HCEC 1CT (cell line): ENCODE measurements at places on chromosomes 1 and 21.
A peak's percentile ranks its signal among the peaks of the same experiment; 100 is the strongest.

DNA sequence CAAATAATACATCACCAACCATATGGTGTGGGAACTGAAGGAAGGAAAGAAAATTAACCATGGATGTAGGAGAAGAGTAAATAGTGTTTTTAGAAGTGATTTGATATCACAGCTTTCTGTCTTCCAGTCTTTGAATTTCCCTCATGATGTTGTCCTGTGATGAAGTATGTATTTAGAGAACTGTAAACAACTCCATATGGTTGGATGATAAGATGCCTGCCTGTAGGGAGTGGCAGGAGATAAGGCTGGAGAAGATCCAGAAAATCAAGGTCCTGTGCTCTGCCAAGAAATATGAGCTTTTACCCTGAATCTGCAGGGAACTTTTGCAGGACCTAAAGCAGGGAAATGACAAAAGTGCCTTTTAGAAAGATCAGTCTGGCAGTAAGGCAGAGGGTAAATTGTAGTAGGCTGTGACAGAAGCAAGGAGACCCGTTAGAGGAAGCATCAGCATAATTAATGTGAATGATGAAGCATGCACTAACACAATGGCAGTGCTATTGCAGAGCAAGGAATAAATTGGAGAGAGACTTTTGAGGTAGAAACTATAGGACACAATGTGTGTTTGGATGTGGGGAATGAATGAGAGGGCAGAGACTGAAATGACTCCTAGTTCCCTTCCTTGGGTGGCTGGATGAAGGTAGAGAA is 21.9 kb downstream of the CEPT1 start:
- no peak for DNase-seq

- DNase-seq: peak; percentile 78
These were observed 2.6 kb upstream of the IFI44L start for GRCh38 chr1:78617615-78618026.

GRCh38 chr1:186849826-186850225 is 21.1 kb downstream of the PLA2G4A start:
- no peak for DNase-seq

DNA sequence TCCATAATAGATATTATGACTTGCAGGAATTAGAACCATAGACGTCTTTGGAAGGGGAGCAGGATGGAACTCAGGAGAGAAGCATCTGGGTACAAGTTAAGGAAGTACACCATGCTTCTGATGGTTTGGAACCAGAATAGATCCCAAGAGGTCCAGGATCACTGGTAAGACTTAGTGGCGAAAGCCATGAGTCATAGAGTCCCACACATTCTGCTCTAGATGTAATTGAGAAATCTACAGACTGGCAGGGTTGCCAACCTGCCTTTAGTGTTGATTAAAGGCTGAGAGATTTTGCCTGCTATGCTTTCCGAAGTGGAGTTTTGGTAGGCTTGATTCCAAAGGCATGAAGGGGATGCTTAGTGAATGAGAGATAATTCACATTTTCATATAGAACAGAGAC is 57.1 kb upstream of the C1orf87 start:
- no peak for DNase-seq

DNA sequence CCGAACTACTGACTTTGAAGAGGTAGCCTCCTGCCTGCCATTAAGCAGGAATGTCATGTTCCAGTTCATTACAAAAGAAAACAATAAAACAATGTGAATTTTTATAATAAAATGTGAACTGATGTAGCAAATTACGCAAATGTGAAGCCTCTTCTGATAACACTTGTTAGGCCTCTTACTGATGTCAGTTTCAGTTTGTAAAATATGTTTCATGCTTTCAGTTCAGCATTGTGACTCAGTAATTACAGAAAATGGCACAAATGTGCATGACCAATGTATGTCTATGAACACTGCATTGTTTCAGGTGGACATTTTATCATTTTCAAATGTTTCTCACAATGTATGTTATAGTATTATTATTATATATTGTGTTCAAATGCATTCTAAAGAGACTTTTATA is 159.8 kb upstream of the SGIP1 start:
- no peak for DNase-seq

DNA sequence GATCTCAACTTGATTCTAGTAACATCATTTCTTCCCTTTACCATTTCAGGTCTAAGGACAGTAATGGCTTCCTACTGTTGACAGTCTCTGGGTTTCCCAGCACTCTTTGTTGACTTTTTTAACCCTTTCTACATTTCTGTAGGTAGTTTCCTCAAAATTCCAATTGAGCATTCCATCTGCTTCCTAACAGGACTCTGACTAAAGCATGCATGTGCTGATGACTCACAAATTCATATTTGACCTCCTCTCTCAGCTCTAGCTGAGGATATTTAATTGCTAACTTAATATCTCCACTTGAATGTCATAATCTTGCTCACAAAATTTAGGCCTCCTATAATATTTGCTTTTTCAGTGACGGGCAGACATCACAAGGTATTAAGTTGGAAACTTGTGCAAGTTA is 93.3 kb upstream of the ZNHIT6 start:
- peak; percentile 77 for DNase-seq
